ENCODE measurements at places on chromosomes 6 and 20.

- DNase-seq, result peak; percentile 86
Observed at GRCh38 chr20:40966103-40966502, 62.5 kb upstream of the TOP1 start.

DNA sequence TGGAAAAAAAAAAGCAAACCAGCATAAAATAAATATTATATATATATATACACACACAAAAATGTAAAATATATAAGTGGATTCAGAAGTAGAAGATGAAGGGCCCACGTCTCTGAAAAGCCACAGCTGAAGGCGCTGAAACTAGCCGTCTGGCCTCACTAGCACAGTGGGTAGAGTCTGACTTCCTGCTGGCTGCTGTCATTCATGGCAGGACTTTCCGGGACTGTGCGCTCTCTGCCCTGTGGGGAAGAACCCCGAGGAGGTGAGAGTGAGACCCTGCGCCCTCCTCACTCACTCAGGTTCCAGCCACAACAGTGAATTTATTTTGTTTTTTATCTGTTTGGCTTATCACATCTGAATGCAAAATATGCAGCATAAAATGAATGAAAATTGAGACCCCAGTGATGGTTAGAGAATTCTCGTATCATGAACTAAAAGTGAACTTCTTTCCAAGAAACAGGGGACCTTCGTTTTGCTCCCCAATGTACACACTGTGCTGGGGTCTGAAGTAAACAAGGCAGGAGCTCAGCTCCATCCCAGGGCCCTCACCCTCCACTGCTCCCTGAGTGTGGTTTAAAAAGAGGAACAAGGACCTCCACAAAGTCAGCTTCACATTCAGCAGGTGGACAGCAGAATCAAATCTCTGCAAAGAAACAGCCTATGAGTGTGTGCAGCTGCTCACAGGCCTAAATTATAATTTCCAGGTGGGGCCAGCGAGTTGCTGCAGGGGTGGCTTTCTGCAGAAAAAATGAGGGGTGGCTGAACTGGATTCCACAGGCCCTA is 1.3 kb upstream of the RAMACL start:
- DNase-seq, result peak; percentile 77

GRCh38 chr6:18284261-18284660 is 19.9 kb upstream of the DEK start:
- DNase-seq, result no peak

DNA sequence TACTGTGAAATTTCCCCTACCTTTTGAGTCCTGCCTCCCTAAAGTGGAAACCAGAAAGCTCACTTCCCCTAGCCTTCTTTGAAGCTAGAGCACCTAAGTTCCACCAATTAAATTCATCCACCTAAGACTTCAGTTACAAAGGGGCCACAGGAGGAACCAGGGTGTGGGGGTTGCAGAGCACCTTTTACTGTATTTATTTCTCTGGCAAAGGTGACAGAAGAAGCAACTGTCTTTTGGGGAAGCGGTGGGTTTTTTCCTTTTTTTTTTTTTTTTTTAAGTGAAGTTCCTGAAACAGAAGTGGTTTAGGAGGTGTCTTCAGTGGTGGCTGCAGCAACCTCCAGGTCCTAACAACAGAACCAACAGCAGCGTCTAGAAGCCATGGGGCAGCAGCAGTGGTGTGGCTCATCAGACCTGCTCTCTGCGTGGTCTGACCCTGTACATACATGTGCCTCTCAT is 13.1 kb downstream of the PSMB9 start:
- DNase-seq, result peak; percentile 53

DNA sequence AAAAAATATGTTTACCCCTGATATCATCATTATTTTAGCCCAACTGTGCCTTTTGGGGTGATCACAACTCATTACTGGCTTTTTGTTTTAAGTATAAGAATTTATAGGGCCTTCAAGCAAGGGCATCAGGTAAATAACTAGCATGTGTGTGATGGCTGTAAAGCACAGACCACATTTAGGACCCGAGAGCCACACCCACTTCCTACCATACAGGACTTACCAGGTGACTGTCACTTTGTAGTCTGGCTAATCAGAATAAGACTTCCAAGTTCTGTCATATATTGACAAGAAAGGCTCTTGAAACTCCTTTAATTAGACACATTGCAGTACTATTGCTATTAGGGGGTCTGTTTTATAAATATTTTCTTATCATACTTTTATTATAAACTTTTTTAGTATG is 31.1 kb downstream of the TMEM242 start:
- DNase-seq, result no peak

DNA sequence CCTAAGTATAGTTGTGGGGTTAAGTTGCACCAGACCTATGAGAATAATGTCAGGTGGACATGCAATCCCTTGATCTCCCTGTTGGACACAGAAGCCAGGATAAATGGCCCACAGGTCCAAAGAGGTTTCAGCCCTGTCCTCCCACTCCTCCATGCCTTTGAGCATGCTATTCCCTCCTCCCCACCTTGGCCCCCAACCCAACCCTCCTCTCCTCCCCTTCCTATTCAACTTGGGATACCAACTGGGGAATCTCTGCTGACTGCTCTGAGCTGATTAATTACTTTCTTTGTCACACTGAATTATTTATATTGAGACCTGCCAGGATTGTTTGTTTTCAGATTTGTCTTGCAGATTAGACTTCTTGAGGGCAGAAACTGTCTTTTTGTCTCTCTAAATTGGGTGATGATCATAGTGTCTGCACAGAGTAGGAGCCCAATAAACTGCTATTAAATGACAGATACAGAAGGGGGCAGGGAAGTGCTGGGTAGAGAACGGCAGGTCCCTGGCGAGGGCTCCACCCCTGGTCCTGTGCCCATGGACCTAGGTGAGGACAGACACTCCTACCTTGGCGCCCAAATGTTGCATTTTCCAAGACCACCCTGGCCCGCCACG is 120.9 kb downstream of the UNC5CL start:
- no peak for DNase-seq

- no peak for DNase-seq
Observed at GRCh38 chr20:56702931-56703840, 74.1 kb downstream of the TFAP2C start.

- DNase-seq, result no peak
Observed at GRCh38 chr6:11350294-11350693, 117.8 kb upstream of the NEDD9 start.

DNA sequence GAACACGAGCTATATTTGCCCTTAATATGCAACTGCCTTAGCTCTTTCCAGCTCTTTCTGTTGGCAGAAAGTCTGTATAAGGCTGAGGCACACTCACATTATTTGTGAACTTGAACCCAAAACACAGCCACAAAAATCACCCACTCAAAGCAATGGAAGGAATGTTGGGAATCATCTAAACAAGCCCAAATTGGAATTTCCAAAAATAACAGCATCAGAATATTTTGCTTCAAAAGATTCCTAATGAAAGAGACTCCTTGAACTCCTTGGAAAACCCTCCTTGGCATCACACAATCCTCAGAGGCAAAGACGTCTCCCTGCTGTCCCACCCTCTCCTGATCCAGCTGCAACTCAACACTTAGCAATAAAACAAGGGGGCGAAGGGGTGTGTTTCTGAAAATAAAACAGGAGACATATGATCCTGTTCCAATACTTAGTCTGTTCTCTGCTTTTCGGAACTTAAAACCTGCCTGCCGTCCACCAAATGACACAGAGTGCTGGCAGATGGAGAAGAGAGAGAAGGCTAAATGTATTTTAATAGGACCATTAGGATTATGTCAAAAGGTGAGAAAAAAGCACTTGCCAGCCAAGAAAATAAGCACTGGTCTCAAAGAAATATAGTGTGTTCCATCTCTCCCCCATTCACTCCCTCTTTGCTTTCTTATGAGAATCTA is 320.7 kb upstream of the JARID2 start:
- no peak for DNase-seq

- DNase-seq, result no peak
Observed at GRCh38 chr20:59696476-59696875, 92.1 kb downstream of the PHACTR3 start.

DNA sequence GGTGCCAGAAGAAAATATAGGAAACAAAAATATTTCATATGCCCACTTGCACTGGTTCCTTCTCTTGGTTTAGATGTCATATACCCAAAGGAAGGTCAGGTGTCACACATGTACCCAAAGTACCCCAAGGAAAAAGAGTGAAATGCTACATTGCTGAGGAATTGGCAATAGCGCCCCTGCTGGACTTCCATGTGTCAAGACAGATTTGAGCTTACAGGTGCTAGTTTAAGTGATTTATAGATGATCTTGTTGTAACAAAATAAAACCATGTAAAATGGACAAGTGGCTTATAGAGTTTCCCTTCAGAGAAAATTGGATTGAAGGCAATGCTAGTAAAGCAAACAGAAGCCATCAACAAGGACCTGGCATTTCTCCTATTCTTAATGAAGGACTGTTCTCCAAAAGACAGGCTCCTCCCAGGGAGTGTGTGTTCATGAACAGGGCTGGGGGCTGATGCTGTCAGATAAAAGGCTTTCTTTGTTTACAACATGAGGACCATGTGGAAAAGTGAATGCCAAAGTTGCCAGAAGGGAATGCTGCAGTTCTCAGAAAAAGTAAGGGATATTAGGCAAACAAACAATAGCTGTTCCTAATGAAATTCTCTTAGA is 64.3 kb upstream of the PAK5 start:
- peak; percentile 6 for DNase-seq

DNA sequence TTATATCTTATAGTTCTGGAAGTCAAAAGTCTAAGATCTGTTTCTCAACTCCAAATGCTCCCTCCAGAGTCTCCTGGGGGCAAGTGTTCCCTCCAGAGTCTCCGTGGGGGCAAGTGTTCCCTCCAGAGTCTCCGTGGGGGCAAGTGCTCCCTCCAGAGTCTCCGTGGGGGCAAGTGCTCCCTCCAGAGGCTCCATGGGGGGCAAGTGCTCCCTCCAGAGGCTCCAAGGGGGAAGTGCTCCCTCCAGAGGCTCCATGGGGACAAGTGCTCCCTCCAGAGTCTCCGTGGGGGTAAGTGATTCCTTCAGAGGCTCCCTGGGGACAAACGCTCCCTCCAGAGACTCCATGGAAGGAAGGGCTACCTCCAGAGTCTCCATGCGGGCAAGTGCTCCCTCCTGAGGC is 34.0 kb upstream of the THBS2 start:
- no peak for DNase-seq

DNA sequence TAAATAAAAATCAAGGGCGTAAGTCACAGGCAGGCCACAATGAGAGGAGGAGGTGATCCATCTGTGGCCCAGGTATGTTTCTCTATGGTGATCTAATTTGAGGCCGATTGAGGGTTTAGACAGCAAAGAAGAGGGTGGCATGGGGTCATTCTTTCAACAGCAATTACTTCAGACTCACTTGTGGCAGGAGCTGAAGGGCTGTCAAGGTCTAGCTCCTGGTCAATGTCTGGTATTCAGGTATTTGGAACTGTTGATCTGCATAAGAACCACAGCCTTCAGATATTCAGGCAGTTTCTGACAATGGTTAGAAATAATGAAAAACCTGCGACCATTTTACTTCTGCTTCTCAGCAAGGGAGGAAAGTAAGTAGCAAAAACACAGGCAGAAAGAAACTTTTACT is 259.6 kb downstream of the FOXC1 start:
- DNase-seq, result no peak

- DNase-seq, result no peak
Observed at GRCh38 chr6:18514180-18514579, 127.0 kb downstream of the RNF144B start.
